AG09319 (cell line): ENCODE measurements at places on chromosomes 4 and X.

DNA sequence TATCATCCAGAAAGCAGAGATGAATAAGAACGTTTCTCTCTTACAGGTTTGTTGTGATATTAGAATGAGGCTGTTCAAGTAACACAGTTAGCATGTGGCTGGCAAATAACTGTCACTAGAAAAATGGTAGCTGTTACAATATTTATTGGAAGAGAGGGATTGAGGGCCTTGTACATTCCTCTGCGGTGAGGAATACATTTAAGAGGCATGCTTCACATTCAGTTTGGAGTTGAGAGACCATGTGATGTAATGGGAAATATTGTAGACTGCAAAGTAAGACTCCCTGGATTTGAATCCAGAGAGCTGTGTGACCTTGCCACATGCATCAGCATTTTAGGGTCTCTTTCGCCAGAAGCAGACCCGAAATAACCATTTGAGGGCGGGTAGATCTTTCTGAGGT lies 104.8 kb upstream of the KIT start:
- no peak for DNase-seq

DNA sequence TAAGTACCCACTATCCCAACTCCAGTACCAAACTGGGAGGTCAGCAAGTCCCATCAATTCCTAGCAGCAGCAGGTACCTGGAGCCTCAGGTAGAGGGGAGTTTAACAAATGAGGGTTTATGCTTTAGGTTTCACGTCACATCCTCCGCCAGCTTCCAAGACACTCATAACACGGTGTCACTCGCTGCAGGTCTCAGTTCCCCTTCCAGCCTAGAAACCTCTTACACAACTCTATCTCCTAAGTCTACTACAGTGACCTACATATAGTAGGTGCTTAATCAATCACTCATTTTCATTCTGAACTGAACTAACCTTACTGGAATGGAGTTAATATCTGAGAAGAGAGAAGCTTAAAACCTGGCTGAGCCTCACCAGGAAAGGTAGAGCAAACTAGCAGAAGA lies 96.0 kb downstream of the EFHC2 start:
- no peak for DNase-seq

- no peak for DNase-seq
Measured at GRCh38 chr4:150743564-150744342, 161.8 kb downstream of the MAB21L2 start.

DNA sequence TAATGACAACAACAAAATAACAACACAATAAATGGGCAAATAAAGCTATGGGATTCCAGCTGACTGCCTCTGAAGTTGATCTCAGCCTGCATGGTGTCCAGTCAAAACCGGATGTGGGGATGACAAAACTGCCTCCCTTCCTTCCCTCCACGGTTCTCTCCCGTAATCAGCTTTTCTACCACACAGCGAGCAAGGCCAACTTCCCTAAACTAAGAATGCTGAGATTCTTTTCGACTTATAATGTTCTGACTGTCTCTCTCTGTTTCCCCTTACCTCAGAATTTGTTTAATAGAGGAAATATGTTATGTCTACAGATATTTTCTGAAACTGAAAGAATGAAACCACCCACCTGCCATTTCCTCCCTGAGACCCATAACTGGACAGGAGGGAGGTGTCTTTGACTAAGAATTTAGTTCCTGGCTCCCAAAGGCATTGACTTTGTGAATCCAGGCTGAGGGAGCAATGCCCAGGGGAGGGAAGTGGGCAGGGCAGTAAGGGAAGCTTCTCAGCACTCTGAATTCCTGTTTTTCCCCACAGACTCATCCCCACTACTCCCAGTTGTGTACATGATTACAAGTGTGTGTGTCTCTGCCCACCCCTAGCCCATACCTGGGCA lies 1.0 kb upstream of the TLR1 start:
- DNase-seq: no peak

DNA sequence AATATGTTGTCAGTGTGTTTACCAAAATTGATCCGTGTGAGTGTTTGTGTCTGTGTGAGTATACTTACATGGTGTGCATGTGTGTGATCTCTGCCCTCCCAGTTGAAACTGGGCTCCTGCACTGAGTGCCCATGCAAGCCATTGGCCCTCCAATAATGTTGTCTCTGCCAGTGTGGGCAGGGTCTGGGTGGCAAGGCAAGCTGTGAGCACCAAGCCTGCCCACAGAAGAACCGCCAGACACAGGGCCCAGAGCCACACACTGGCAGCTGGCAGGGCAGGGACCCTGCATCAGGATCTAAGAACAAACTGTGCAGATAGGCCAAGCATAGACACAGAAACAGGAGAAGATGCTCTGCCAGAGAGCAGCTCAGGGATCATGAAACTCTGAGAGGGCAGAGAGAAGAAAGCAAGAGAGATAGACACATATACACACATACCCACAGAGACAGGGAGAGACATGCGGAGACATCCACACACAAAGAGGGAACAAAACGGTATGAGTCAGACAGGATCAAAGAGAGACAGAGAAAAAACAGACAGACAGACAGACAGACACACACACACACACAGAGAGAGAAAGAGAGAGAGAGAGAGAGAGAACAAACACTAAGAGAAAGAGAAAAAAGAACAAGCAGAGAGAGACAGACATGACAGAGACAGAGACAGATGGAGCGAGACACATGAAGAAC lies 555.0 kb downstream of the MID1IP1 start:
- no peak for DNase-seq

DNA sequence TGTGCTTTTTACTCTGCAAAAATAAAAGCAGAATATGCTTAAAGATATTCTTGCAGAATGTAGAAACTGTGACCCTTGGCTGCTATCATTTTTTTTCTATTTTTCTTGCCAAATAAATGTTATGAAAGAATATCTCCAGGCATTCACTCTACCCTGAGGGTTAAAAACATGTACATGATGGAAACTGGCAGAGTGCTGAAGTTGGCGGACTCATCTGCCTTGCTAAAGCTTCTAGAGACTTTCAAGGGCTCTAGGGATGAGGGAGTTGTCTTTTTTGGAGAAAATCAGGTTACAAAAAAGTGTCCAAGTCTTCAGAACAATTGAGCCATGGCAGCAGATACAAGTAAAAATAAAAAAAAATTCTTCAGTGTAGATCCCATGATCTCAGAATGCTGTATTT lies 40.5 kb upstream of the NRK start:
- DNase-seq: no peak

DNA sequence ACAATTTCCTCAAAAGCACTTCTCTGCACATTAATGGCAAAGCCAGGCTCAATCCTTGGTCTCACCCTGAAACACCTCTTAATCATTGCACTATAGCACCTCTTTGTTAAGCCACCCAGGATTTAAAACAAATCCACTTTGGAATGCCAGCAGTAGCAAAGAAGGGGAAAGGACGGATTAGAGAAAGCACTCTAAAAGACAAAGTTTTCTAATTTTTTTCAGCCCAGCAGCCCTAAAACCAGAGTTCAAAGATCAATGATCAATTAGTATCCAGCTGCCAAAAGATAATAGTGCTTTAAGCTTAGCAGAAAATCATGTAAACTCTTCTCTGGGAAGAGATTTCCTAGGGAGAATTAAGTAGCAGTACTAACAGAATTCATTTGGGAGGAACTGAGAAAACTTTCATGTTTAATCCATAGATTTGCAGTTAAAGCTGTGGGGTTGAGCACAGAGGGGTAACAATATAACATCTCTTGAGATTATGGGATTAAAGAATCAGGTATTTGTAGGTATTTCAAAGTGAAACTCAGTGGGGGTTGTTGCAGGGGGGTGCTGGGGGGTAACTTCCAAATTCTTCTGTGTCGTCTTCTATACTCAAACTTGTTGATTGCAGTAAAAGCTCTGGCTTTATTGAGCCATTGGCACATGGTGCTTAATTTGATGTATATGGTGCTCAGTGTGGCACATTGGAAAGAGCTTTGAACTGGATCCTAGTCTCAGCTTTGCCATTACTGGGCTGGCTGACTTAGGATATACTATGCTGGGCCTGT lies 61.8 kb downstream of the LRRC66 start:
- DNase-seq: no peak

- DNase-seq: no peak
Measured at GRCh38 chr4:17707671-17708070, 73.8 kb downstream of the FAM184B start.

GRCh38 chr4:184802697-184803015 lies 23.1 kb downstream of the ACSL1 start:
- DNase-seq: no peak

DNA sequence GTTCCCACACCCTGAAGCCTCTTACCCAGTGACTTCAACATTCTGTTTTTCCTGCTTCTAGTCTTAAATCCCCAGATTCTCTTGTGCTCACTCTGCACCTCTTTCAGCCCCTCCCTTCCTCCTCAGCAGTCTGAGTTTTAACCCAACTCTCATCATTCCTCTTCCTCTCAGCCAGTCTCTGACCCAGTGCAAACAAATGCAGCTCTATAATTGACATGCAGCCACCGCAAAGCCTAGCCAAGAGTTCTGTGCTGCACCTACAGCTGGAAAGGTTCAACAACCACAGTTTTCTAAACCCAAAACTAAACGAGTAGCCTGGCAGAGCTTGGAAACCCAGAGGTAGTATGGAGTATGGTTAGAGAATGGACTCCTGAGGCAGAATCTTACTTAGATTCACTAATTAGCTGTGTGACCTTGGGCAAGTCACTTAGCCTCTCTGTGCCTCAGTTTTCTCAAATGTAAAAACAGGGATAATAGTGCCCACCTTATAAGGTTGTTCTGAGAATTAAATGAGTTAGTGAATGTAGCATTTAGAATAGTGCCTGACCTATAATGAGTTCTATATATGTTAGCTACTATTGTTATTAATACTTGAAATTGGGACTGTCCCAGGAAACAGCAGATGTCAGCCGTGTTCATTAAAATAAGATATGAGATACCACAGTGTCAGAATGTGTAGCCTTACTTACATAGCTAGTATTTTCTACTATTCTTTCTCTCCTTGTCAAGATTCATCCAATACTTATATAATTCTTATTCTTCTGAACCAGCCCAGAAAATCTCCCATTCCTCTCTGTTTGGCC lies 3.5 kb downstream of the TMEM154 start:
- no peak for DNase-seq

DNA sequence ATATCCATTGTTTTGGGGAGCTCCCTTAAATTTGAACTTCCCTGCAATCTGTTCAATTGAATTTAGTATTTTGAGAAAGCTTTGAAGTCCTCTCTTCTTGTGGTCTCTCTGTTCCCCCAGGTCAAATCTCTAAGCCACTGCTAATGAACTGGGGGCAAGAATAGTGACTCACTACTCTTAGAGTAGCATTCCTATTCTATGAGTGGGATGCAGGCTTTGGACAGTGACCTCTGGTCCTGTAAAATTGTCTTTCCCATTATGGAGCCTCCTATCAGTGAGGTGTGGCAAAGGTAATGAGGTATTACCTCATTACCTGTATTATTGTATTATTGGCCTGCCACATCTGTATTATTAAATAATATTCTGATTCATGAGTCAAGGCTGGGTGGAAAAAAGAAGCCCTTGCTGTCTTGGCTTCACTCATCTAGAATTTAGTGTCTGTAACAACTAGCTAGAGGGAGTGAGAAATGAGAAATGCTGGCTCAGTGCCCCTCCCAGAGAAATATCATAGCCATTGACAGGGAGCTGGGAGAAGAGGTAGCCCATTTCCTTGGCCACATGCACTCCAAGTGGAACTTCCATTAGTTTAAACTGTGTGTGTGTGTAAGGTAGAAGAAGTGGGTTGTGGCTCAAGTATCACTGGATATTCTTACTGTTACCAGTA lies 393.9 kb upstream of the CTSO start:
- DNase-seq: no peak

- no peak for DNase-seq
Measured at GRCh38 chrX:153902385-153902784, 2.1 kb upstream of the AVPR2 start.

GRCh38 chr4:89992744-89993143 lies 98.1 kb downstream of the MMRN1 start:
- DNase-seq: no peak

DNA sequence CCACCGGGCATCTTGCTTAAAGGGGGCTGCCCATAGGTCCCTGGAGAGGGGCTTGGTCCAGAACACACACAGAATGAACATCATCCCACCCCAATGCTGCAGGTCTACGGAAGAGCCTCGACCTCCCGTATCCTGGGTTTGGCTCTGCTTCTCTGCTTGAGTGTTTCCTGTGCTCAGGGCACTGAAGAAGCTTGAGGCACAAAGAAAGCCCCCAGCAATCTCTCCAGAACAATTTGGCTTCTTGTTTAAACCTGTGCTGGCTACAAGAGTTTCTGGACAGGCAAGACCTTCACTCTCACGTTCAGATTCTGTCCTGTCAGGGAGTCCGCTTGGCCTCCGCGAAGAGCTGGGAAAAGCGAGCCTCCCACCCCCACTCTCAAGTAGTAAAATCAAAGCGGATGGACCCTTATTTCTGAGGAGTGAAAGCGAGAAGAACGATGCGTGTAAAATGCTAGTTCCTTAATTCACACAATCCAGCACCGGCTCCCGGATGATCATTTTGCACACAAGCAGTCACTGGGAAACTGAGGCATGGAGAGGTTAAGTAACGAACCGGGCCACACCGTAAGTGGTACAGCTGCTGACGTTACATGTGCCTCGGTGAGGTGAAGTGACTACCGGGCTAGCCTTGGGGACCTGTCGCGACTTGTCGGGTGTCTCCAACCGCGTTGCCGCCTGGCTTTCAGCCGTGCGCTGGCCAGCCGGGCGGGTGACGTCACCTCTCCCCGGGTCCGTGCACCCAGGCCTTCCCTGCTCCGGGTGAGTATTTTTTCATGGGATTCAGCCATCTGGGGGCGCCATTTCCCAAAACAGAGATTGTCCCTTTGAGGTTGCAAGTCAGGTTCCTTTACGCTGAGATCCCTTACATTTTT lies 3.1 kb upstream of the SFRP2 start:
- DNase-seq: no peak

GRCh38 chr4:147844781-147845180 lies 112.9 kb downstream of the ARHGAP10 start:
- DNase-seq: no peak

GRCh38 chr4:141807103-141807891 lies 170.9 kb downstream of the IL15 start:
- no peak for DNase-seq

- no peak for DNase-seq
Measured at GRCh38 chr4:6710282-6710681, 617 bp upstream of the MRFAP1L1 start.

- no peak for DNase-seq
Measured at GRCh38 chrX:39764441-39764914, 333.3 kb downstream of the BCOR start.

- DNase-seq: no peak
Measured at GRCh38 chrX:129845616-129846190, 2.0 kb upstream of the ZDHHC9 start.
